ENCODE measurements at places on chromosomes 16 and 17.
A peak's percentile ranks its signal among the peaks of the same experiment; 100 is the strongest.

GRCh38 chr16:21224800-21225199 is 8.7 kb upstream of the ANKS4B start:
- DNase-seq, result no peak

DNA sequence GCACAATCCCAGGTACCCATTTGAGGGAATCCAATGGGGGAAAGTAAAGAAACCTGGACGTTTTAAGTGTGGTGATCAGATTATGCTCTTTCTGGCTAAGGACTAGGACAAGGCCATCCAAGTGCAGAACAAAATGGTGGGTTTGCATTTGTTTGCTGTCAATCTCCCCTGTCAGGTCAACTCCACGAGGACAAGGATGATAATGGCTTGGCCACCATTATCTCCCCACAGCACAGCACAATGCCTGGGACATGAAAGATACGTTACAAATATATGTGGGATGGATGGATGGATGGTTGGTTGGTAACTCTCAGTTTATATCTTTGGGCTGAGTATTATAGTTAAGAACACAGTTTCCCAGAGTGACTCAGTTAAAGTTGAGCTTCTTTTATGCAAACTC is 526.9 kb downstream of the NPIPA7 start:
- DNase-seq, result no peak

DNA sequence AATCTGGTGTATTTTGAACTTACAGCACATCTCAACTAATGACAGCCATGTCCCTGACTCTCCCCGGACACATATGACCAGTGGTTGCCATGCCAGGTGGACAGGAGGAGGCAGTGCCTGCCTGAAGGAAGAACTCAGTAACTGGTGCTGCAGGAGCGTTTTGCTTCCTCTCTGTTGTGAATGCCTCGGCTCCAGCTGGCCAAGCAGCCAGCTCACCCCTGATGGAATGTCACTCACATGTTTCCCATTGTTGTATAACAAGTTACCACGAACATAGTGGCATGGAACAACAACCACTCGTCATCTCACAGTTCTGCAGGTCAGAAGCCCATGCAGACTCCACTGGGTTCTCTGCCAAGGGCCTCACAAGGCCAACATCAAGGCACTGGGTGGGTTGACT is 20.1 kb upstream of the IRF8 start:
- DNase-seq, result no peak

DNA sequence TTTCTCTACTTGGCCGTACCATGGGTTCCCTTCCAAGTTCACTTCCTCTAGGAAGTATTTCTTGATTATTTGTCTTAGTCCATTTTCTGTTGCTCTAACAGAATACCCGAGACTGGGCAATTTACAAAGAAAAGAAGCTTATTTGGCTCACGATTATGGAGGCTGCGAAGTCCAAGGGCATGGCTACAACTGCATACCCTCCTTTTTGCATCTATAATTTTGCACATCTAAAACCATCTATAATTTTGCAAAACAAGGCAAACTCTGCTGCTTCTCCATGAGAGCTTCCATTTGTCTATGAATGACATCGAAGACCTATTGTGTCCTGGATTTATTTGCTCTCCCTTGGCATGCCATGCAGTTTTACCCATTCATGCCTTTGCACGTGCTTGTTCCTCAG is 27.6 kb upstream of the RGS9 start:
- no peak for DNase-seq

- no peak for DNase-seq
Measured at GRCh38 chr16:67987460-67988160, 7.3 kb upstream of the DPEP3 start.

DNA sequence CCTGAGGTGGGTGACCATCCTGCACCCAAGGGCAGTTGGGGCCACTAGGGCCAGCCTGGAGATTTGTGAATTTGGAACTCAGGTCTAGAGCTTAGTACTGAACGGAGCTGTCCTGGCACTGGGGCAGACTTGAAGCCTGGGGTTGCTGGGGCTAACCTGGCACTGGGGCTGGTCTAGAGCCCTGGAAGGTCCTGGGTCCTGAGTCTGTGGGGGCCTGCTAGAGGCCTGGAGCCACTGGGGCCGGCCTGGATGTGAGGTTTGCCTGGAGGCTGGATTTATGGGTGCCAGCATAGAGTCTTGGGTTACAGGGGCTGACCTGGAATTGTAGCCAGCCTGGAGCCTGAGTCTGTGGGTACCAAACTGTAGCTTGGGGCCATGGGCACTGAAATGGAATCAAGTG is 1216.9 kb downstream of the CDH11 start:
- DNase-seq, result no peak

DNA sequence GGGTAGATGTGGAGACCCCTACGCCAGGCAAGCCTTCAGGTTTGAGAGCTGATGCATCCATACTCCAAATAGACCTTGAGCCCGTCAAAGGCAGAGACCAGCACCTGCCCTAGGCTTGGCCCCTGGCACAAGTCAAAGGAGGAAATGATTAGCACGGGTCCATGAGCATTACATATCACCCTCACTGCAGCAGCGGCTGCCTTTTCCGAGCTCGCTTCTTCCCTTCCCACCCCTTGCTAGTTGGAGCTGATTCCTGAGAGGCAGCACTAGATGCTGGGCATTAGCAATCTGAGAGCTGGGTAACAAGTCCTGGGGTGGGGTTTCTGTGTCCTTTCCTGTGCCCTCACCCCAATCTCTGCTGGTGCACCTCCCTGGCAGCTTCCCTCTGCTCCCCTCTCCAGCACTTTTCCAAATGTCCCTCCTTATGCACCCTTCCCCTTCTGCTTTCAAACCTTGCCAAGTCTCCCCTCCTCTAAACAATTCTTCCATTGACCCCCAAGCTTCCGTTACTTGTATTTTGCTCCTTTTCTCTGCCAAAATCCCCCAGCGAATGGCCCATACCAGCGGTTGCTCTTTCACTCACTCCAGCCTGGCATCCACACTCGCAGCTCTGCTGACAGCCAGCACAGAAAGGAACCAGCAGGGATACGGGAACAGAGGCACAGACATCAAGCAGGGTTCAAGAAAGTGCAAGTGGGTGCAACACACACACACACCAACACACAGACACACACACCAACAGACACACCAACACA is 3.0 kb downstream of the CDRT4 start:
- DNase-seq, result no peak

- DNase-seq, result no peak
Measured at GRCh38 chr17:62033317-62033716, 31.8 kb downstream of the MED13 start.

- no peak for DNase-seq
Measured at GRCh38 chr17:77321649-77322513, 181.1 kb downstream of the SEC14L1 start.

DNA sequence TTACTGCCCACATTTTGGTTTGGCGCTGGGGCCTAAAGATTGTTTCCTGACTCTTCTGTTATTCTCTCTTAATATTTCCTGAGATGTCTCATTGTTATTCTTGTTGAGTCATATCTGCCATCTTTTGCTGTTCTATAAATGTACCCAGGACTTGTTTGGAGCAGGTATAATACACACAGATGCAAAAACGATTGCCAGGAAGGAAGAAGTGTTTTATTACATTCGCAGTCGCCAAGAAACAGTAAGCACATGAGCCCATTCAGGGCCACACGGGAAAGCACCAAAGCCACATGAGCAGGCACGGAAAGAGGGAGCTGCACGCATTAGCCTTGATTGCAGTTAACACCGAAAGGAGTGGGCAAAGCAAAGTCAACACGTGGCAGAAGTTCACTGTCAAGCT is 70.2 kb downstream of the ARHGAP44 start:
- no peak for DNase-seq

DNA sequence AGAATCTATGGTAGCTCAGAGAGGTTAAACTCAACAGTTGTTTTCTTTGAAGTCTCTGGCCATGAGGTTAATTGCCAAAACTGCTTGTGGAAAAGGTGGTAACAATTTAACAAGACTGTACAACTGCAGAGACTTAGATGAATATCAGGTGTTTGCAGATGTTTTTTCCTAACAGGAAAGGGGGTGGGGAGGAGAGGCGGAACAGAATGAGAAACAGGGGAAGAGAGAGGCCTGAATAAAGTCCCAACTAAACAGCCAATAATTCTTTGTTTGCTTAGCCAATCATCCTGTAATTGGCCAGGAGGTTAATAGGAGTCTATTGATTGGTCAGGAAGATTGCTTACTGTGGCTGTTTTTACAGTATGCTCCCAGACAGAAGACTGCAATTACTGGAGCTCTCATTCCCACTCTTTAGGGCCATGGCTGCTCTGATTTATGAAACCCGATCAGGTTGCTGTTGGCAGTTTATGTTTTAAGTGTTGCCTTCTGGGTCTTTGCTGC is 249.7 kb upstream of the TBX2 start:
- DNase-seq, result no peak

DNA sequence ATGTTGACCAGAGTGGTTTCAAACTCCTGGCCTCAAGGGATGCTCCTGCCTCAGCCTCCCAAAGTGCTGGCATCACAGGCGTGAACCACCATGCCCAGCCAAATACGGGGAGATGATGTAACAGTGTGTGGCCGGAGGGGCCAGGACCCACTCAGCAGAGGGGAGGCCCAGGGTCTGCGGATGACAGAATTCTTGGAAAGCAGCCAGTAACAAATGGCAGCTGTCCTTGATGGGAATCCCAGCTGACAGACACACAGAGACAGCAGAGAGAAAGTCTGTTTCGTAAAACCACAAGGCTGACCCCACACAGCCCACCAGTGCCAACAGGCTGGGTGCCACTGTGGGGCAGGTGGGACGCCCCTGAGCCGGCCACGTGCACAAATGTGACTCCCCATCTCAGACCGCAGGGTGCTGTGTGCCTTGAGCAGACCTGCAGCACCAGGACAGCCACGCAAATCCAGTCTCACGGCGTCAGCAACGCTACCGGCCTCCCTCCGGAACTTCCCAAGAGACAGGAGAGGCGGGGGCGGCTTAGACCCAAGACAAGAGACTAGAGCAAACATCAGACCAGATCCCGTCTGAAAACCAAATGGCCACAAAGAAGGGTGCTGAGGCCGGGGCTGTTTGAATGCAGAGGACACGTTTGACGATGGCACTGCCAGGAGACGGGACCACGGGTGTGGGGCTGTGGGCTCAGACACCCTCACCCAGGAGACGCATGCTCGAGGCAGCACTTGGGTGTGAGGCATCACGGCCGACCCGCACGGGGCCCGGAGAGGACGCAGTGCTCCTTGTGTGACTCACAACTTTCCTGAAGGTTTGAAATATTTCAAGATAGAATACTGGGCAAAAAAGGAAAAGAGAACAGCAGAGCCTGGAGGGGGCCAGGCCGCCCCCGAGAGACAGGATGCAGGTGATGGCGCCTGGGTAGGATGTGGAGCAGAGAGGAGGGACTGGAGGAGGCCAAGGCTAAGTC is 24.6 kb downstream of the CTU2 start:
- no peak for DNase-seq

- no peak for DNase-seq
Measured at GRCh38 chr17:38893607-38894006, 23.7 kb downstream of the LASP1 start.

DNA sequence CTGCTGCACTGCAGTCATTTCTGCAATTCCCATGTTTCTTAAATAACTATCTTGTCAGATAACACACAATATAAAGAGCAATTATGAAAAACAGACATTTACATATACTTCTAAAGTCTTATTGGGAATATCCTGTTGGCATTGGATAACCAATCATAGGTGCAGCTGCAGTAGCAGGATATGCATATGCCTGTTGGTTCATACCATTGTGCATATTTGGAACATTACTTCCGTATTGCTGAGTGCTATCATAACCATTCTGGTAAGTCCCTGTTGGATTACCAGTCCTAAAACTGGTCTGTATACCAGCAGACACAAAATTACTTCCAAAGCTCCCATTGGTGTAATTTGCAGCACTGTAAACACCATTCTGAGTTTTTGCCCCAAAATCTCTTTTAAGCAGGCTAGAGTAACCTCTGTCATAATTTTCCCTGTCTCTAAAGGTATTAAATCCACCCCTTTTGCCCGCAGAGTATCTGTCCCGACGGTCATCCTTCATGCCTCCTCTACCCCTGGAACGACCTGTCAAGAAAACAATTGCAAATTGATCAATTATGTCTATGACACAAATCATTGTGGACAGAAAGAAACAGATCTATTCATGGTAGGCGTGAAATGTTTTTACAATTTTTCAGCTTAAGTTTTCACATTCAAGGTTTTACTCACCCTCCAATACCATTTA is 3.1 kb upstream of the POLG2 start:
- no peak for DNase-seq

DNA sequence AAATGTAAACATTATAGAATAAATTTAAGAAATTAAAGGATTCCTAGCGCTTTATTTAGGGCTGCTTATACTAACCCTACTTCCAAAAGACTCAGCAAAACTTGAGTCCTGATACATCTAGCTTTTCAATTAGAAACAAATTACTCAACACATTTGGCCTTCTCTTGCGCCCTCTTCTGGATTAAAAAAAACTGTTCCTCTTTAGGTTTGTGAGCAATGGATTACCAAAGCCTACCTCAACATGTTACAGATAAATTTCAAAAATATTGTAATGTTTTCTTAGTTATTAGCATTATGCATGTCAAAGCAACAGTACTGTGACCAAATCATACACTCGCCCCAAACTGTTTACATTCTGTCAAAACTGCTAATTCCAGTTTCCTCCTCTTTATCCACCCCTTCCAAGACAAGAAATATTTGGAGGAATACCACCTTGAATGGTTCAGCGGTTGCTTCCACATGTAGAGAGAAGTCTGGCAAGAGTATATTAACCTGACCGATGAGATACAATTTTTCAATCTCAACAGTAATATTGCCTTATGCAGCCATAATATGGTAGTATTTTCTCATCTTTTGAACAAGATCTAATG is 2.7 kb downstream of the NUFIP2 start:
- DNase-seq, result peak; percentile 31

DNA sequence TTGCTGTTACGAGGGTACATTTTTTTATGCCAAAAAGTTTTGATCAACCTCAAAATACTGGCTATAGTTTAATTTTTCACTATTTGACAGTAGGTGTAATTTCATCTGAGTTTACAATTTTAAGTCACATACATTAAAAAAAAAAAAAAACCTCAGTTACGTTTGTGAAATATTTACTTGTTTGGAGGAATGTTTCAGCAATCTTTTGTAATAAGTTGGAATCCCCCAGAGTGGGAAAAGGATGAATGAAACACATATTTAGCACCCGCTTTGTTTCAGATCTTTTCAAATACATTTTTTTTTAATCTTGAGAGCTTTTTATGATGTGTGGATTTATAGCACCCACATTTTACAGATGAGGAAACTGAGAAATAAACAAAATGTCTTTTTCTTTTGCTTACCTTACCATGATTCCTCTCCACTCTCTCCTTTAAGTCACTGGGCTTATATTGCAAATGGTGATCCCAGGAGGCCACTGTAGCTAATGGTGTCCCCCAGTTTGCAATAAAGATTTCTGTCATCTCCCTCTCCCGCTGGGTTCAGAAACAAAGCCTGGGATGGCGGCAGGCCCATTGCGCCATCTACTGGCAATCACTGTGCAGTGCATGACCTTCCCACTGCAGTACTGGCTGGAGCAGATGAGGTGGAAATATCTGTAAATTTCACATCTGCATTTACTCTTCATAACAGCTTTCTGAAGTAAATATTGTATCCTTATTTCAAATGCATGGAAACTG is 27.7 kb downstream of the TBC1D3B start:
- DNase-seq, result peak; percentile 23

Data from DMS79 (cell line).